ENCODE measurements at places on chromosomes 1 and 21. TPM values are rescaled to one million over a fixed set of nuclear protein-coding genes. Genes with fewer than 3 reads are reported as not detected.

KRTAP10-7 gene
- not detected for total RNA-seq

TNFRSF8 gene
- total RNA-seq = 0.17 TPM

KRTAP19-1 gene
- total RNA-seq = not detected

ANKRD45 gene
- 0.28 TPM for total RNA-seq

SFPQ gene
- total RNA-seq = 338 TPM

OMA1 gene
- total RNA-seq = 38.8 TPM

ERVH48-1 gene
- total RNA-seq = 0.55 TPM

RHBG gene
- total RNA-seq = not detected

C8A gene
- not detected for total RNA-seq

EVA1C gene
- 9.3 TPM for total RNA-seq

AGMAT gene
- 8.0 TPM for total RNA-seq

SH3BGR gene
- 1.9 TPM for total RNA-seq

CD34 gene
- total RNA-seq = not detected

HMGCS2 gene
- total RNA-seq = not detected

PLPPR5 gene
- total RNA-seq = not detected

CA6 gene
- 41.8 TPM for total RNA-seq

FCGR3A gene
- total RNA-seq = 1.9 TPM

PAFAH2 gene
- 15.4 TPM for total RNA-seq

HLX gene
- total RNA-seq = 0.28 TPM

GPX7 gene
- total RNA-seq = 13.5 TPM

GSTM4 gene
- total RNA-seq = 5.3 TPM

FLG2 gene
- not detected for total RNA-seq

TPTE gene
- not detected for total RNA-seq

DENND2C gene
- 0.67 TPM for total RNA-seq

TARBP1 gene
- total RNA-seq = 39.6 TPM

LIN28A gene
- total RNA-seq = not detected

AZIN2 gene
- 16.6 TPM for total RNA-seq

ACOT11 gene
- total RNA-seq = 1.0 TPM

U2AF1 gene
- 22.4 TPM for total RNA-seq

RRAGC gene
- 15.8 TPM for total RNA-seq

APOBEC4 gene
- total RNA-seq = not detected

ZBED6 gene
- 21.8 TPM for total RNA-seq

MIER1 gene
- 55.5 TPM for total RNA-seq

AJAP1 gene
- total RNA-seq = not detected

TNFRSF4 gene
- total RNA-seq = 2.4 TPM

NBPF20 gene
- 0.99 TPM for total RNA-seq
